ENCODE measurements at places on chromosomes 6 and 20. TPM values are rescaled to one million over a fixed set of nuclear protein-coding genes. Genes with fewer than 3 reads are reported as not detected.

Gene ANGPT4
- 0.02 TPM for total RNA-seq

Gene SLC17A3
- total RNA-seq: not detected

Gene SEMG1
- total RNA-seq: not detected

Gene BAG2
- 14.1 TPM for total RNA-seq

Gene TOX2
- 3.5 TPM for total RNA-seq

- DNase-seq: no peak
These were observed 45.0 kb downstream of the LYRM4 start for GRCh38 chr6:5215799-5216198.

GRCh38 chr20:63973636-63974401 is 4.1 kb upstream of the ZNF512B start:
- DNase-seq: peak; percentile 82

DNA sequence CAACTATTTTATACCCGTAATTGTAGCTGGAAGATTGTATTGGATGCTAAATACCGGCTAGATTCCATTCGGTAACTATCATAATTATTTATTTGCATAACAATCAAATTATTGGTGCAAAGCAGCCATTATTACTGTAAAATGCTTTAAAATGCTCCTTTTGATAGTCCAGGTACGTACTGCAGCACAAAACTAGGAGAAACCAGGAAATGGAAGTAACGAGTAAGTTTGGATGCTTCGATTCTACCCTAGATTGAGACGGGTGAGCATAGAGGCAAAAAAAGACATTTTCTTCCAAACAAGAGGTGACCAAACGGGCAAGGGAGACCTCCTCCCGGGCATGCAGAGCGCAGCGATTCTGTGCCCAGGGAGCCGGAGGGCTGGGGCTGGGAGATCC is 469 bp upstream of the XRN2 start:
- DNase-seq: no peak

GRCh38 chr6:6678185-6678671 is 89.7 kb downstream of the LY86 start:
- DNase-seq: peak; percentile 64

DNA sequence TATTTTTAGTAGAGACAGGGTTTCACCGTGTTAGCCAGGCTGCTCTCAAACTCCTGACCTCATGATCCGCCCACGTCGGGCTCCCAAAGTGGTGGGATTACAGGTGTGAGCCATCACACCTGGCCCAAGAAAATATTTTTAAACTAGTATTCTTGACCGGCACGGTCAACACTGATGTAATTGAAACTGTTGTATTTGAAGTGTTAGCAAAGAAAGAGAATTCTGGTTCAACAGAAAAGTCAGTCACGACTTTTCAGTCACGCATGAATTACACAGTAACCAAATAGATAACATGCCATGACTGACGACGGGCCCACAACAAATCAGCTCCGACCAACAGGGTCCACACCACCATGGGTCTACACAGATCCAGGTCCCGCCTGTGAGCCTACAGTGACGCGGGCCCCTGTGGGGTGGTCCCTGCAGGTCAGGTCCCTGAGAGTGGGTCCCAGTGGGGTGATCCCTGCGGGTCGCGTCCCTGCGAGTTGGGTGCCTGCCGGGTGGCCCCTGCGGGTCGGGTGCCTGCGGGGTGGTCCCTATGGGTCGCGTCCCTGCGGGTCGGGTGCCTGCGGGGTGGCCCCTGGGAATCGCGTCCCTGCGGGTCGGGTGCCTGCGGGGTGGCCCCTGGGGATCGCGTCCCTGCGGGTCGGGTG is 1.0 kb downstream of the GMEB2 start:
- DNase-seq: no peak

DNA sequence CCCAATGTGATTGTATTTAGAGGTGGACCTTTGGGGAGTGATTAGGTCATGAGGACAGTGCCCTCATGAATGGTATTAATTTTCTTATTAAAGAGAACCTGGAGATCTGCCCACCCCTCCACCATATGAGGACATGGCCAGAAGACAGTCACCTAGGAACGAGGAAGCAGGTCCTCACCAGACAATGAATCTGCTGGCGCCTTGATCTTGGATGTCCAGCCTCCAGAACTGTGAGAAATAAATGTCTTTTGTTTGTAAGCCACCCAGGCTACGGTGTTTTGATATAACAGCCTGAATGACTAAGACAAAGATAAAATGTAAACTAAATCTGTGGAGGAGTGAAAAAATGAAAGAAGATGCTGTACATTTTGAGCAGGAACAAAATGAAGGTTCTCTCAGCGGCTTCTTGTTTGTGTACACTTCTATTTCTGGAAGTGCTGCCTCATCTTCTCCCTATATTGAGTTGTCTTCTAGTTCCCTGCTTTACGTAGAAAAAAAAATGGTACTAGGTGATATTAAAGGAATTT is 1.5 kb upstream of the IPCEF1 start:
- DNase-seq: no peak

- peak; percentile 34 for DNase-seq
These were observed 661 bp upstream of the PPP1R14C start for GRCh38 chr6:150142097-150142669.

DNA sequence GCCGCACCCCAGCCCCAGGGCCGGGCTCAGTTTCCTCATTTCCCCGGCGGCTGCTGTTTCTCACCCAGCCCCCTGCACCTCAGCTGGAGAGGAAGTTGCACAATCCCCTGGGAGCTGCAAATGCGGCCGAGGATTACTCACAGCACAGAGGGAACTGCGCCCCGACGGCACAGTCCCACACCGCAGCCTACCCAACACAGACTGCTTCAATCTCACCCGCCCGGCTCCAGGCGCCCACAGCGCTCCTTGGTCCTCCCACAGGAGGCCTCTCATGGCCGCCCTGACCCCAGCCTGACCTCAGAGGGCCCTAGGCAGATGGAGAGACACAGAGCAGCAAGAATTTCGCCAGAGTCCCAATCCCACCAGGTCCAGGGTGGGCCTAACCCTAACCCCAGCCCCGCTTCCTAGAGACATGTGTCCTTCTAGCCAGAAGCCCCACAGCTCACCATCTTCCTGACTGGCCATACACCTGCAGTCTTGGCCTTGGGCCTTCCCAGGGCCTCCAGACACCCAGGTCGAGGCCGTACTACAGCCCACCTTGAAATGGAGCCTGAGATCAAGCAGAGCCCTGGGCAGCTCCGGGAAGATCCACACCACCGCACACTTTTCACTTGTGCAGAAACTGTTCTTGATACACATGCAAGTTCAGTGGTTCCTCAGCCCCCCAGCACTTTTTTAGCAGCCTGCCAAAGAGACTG is 11.7 kb downstream of the TFEB start:
- peak; percentile 90 for DNase-seq

DNA sequence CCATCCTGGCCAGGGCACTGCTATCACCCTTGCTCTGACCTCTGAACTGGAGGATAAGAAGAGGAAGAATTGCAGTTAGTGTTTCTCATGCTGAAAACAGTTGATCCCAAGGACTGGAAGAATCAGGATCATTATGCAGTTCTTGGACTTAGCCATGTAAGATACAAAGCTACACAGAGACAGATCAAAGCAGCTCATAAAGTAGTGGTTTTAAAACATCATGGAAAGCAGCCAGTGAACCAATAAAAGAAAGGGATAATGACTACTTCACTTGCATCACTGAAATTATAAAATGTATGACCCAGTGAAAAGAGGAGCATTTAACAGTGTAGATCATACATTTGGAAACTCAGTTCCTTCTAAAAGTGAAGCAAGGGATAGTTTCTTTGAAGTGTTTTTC is 47.7 kb downstream of the DNAH8 start:
- DNase-seq: no peak

DNA sequence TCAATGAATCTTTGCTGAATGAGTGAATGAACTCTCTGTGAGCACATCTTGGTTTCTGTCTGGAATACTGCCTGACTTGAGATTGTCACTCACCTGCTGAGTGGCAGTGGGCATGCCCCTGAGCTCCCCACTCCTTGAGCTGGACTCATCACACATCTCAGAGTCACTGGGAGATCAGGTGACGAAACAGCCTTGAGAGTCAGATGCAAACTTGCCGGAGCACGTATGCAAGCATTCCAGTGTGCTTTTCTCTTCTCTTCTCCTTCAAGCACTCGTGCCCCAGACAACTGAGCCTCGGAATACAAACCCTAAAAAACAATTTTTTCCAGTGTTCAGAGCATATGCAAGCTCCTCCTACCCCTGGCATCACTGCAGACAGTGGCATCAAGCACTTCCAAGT is 9.4 kb upstream of the BMP7 start:
- no peak for DNase-seq

DNA sequence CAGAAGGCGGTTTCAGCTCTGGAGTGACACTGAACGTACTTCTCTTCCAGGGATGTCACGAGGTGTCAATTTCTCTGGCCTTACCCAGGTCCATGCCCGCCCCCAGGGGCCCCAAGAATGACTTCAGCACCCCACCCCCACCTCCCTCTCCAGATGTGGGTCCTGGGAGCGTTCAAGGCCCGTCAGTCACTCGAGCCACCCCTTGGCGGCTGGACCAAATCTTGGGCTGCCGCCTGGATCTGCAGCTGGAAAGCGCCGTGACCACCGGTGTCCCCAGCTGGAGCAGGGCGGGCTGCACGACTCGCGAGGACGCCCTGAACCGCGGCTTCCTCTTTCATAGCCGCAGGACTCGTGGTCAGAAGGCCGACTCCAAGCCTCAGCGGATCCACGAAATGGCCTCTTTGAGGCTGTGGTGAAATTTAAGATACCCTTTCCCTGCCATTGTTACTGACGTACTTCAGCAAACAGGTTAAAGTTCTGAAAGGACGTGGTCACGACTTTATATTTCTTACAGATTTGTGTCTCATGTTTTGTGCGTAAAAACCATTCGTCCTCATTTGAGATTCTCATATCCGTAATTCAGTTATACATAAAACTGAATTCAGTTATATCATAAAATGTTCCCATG is 29.3 kb downstream of the TRIM38 start:
- DNase-seq: peak; percentile 51

Data from HT1080 (cell line).